ENCODE measurements at places on chromosomes 7 and 10.

DNA sequence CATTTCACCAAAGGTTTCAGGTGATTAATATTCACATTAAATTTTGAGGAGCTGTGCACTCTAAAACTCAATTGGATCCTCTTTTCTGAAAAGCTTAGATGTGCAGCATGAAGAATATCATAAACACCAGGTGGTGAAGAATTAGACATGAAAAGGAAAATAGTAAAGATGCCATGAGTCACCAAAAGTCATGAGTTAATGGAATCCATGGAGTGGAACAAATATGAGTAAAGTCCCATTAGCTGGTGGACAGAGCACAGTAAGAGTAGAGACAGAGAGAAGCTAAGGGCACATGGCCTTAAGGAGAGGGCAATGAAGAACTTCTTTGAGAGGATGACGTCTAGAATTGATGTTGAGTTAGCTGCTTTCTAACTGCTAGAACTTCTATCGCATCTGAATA, 271.6 kb downstream of the CSTF2T start:
- no peak for DNase-seq

GRCh38 chr7:98399890-98400541, 874 bp downstream of the BAIAP2L1 start:
- no peak for DNase-seq

- no peak for DNase-seq
These were observed 148.2 kb upstream of the ETV1 start for GRCh38 chr7:14137676-14138075.

DNA sequence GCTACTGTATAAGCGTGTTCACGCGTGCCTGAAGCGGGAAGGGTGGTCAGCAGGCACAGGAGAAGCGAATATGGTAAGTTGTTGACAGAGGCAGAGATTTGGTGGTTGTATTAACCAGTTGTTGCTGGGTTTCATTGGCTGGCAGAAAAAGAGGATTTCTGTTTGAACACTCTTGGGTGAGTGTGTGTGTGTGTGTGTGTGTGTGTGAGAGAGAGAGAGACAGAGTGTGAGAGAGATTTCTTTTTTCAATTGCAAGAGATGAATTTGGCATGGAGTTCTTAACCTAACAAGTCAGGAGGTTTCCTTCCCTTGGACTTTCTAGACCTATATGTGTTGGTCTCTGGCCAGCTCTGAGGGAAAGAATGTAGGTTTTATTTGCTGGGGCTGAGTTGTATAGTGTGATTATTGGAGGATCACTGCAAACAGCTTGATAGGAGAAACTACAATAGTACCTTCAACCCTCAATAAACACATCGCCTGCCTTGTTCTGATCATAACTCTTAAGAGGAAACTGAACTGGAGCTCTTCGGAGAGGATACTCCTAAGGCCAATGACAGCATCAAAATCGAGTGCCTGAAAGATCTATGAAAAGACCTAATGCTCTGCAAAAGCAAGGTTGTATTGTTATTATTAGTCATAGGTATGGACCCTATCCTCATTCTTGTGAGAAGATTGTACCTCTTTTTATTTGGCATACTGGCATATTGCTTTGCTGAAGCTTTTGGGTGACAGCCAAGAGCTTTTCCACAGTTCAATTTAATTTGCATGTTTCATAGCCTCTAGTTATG, 1.2 kb downstream of the MCU start:
- DNase-seq = no peak

- no peak for DNase-seq
These were observed 107.5 kb upstream of the DNAJB12 start for GRCh38 chr10:72462261-72462660.

DNA sequence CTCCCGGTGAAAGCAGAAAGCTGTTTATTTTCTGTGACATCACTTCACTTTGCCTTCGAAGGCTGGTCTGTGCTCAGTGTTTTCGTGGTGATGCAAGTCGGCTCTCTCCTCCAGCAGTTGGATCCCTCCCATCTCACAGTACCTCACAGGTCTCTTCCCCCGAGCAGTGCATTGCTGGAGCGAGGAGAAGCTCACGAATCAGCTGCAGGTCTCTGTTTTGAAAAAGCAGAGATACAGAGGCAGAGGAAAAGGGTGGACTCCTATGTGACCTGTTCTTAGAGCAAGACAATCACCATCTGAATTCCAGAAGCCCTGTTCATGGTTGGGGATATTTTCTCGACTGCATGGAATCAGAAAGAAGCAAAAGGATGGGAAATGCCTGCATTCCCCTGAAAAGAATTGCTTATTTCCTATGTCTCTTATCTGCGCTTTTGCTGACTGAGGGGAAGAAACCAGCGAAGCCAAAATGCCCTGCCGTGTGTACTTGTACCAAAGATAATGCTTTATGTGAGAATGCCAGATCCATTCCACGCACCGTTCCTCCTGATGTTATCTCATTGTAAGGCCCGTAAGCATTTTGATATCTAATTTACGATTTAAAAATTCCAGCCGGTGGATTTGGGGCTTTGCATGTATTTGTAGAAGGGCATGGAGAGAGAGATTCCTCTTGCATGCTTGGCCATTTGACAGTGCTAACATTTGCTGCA, at the start of gene LGI1:
TSS of gene LGI1 (plus strand) at position 136 of the 707 bp plus-strand sequence. CDS start at position 345, 209 bp downstream.
- no peak for DNase-seq

DNA sequence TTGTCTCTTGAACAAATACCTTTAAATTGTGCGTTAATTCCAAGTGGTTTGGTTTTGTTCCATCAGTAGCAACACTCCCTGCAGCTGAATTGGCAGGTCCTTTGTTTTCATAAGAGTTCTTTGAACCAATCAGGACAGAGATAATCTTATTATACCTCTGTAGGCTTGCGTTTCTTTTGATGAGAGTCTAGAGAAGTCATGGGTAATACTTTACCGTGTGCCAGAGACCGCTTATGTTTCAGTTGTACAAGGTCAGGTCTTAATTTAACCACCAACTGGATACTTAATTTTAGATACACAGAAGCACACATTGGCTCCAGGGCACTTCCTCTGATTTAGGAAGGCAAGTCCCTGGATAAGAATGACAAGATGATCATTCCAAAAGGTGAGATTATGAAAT, at the start of gene ASB15:
TSS of gene ASB15 (plus strand) at position 292 of the 400 bp plus-strand sequence. CDS start 12,682 bp downstream, outside the sequence.
- DNase-seq = peak; percentile 26

- DNase-seq = no peak
These were observed 167.3 kb upstream of the DKK1 start for GRCh38 chr10:52146766-52147165.

DNA sequence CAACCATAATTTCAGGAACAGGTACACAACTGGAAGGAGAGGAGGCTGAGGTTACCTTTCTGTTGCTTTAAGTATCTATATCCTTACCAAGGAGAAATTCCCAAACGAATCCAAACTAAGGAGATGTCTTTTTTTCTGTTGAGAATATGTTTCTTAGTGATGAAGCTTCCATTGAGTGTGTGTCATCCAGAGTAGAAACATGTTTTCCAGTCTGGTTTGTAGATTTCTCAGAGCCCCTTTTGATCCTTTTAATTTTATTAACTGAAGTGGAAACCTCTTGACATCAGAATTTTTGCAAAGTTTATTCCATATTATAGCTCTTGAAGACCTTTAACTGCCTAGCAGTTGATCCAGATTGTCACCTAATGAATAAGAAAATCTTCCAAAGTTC, 207.1 kb upstream of the FERD3L start:
- DNase-seq = no peak

DNA sequence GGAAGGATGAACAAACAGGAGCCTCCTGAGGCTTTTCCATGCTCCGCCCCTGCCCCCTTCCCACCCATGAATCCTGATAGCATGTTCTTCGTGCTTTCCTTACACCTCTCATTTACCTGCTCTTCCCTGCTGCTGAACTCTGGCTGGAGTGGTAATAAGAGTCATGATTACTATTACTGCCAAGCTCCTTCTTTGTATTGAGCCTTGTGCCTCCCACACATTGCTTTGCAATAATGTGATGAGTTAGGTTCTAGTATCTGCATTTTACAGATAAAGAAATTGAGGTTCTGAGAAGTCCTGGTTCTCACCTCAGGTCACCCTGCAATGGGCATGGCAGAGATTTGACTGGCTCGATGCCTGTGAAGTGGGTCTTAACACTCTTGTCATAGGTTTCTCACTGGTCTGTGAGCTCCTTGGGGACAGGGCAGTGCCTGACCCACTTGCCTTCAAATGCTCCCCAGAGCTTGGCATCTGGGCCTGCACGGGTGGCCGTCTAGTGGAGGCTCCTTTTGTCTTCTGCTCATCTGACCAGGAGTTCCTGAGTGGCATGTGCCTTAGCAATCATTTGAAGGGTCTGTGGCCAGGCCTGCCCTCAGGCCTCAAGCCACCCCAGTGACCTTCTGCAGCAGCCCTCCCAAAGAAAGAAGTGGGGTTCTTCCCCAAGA, 309.2 kb upstream of the ZMIZ1 start:
- no peak for DNase-seq

GRCh38 chr7:9719303-9719702, 1254.4 kb upstream of the PHF14 start:
- no peak for DNase-seq

GRCh38 chr10:108544500-108545120, 1378.7 kb downstream of the XPNPEP1 start:
- no peak for DNase-seq

DNA sequence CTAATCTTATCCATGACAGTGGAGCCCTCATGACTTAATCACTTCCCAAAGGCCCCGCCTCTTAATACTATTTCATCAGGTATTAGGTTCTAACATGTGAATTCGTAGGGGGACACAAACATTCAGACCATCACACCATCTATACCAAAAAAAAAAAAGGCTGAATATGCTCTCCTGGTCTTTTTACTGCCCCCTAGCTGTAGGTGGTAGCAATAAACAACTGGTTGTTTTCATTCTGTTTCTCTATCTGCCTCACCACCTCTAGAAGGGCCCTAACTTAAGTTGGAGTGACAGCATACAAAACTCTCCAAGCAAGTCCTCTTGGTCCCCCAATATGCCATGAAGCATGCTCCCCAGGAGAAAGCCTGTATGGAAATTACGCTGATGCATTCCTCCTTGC, 94.1 kb downstream of the GRM8 start:
- DNase-seq = no peak

DNA sequence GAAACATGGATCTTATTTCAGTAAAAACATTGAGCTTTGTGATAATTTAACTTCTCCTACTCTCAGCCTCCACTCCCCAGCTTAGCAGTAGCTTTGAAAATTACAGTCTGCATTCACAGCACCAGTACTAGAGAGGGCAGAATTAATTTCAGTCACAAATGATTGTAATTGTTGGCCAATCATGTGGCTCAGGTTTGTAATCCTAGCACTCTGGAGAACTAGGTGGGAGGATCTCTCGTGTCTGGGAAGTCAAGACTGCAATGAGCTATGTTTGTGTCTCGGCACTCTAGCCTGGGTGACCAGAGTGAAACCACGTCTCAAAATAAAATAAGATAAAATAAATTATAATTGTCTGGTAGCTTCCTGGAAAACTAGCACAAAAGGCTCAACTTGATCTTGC, 620.9 kb downstream of the TNS3 start:
- no peak for DNase-seq

- peak; percentile 50 for DNase-seq
These were observed 150.9 kb downstream of the PRKAG2 start for GRCh38 chr7:151725844-151726651.

DNA sequence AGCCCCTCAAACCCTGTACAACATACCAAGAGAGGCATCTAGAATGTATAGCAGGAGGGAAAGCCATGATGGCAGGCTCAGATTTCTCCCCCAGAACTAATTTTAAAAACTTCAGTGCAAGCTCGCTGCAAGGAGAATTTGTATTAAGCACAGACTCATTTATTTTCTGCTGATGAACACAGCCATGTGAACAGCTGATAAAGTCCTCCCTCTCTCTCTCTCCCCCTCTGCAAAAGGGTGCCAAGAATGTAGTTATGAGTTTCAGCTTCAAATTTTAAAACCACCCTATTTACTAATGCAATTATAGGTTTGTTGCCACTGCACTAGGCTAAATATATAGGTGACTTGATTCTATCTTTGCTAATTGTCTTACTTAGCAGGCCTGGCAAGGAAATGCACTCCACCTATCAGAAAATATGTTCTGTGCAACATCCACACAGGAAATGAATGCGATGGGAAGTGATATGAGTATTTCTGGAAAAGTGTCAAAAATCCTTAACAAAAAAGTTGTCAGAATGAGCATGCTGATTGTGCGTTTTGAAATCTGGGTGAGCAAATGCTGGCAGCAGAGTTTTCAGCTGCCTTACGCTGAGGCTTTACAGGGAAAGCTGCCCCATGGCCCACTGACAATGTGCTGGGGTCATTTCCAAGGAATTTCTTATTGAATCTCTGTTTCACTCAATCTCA, 43.4 kb upstream of the GHITM start:
- no peak for DNase-seq

GRCh38 chr7:147980826-147981813, 609.4 kb upstream of the C7orf33 start:
- no peak for DNase-seq

GRCh38 chr7:117997862-117998825, 124.9 kb upstream of the CTTNBP2 start:
- DNase-seq = no peak

- no peak for DNase-seq
These were observed 133.6 kb downstream of the TMEM26 start for GRCh38 chr10:61319386-61320256.

DNA sequence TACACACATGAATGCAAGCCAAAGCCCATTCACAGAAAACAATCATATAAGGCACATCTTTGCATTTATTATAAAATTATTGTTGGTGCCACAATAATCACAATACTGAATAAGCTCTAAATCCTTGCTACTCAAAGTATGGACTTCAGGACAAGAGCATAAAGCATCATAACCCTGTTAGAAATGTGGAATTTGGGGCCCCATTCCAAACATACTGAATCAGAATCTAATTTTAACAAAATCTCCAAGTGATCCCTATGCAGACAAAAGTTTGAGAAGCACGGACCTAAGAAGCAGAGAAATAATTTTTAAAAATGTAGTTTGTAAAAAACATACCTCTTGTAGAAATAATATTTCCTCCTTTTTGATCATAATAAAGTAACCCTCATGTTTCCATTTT, 199.2 kb downstream of the IMMP2L start:
- DNase-seq = no peak

DNA sequence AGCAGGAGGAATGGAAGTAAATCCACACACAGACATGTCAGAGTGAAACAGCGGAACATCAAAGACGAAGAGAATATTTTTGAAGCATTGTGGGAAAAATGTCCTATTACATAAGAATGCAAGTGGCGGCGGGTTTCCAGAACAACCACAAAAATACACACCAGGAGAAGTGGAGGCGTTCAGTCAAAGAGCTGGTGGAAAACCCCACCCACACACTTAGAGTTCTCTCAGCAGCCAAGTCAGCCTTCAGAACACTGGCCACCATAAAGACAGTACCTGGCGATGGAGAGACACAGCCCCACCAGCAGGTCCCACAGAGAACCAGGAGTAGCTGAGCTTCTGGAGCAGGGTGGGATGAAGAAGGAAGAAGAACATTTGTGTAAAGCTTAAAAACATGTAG, 23.7 kb downstream of the NKX6-2 start:
- no peak for DNase-seq

Data from NCI-H1417 treated with DMSO at 0.1 percent for 48 hours (cell line).